ENCODE measurements at places on chromosomes 5 and 9.
A peak's percentile ranks its signal among the peaks of the same experiment; 100 is the strongest.

GRCh38 chr9:112848316-112849151, 42.1 kb downstream of the SLC46A2 start:
- DNase-seq = no peak

- peak; percentile 63 for DNase-seq
These were observed 2.0 kb downstream of the RNF44 start for GRCh38 chr5:176535101-176535663.

GRCh38 chr9:4119778-4120554, 179.9 kb downstream of the GLIS3 start:
- DNase-seq = no peak

GRCh38 chr5:173573126-173573960, 43.1 kb downstream of the BOD1 start:
- peak; percentile 71 for DNase-seq

DNA sequence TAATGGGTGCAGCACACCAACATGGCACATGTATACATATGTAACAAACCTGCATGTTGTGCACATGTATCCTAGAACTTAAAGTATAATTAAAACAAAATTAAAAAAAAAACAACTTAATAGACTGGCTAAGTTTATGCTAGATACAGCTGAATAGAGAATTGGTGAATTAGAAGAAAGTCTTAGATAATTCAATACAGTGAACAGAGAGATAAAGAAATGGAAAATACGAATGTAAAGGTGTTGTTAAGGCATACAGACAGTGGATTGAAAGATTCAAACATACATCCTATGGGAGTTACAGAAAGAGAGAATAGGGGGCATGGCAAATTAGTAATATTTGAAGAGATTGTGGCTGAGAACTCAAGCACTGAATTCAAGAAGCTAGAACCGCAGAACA, 75.4 kb downstream of the RASGRF2 start:
- DNase-seq = no peak

- DNase-seq = no peak
These were observed 159.8 kb upstream of the PHYKPL start for GRCh38 chr5:178392386-178392785.

DNA sequence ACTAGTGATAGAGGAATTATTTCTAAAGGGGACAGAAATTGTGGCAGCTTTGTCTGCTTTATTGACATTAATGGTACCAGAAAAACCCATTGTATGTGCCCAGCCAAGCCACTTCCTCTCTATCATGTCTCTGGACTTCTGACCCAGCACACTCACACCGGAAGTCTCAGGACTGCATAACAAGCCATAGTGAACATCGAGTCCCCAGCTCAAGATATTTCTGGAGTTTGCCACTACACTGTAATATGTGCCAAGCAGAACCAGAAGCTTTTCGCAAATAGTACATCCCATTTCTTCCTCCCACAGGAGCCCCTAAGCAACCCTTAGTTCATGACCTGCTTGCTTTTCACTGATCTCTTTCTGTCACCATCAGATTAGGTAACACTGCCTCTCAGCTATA, 187.4 kb upstream of the GHR start:
- DNase-seq = no peak

DNA sequence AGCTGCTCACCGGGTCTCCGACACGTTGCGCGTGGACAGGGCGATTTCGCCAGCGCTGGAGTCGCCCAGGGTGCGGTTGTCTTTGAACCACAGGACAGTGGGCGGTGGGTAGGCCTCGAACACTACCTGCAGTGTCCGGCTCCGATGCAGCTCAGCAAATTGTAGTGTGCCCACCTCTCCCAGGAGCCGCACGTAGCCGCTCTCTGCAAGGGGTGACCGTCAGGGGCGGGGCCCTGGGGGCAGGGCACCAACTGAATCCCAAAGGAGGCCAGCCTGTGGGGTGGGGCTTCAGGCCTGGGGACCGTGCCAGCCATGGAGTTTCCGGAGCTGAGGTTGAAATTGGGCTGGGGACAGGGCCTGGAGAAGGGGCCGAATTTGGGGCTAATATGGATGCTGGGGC, 22.9 kb downstream of the PDGFRB start:
- no peak for DNase-seq

- DNase-seq = no peak
These were observed 31.9 kb downstream of the ICE1 start for GRCh38 chr5:5454391-5454790.

- no peak for DNase-seq
These were observed 45.3 kb upstream of the ADAMTSL1 start for GRCh38 chr9:18428661-18429060.

DNA sequence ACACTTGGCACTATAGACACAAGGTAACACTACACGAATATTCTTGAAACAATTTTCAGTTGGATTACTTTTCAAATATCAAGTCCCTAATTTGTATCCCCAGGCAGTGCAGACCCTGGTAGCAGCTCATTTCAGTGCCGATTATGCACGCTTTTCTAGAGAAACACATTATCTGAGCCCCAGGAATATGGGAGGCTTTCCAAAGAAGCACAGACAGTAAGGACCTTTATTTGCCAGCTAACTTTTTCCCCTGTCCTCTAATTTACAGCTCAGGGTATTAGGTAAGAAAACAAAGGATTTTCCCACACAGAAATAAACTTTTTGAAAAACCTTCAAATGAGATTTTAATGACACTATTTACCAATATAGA, 852.3 kb upstream of the DMAC1 start:
- no peak for DNase-seq

DNA sequence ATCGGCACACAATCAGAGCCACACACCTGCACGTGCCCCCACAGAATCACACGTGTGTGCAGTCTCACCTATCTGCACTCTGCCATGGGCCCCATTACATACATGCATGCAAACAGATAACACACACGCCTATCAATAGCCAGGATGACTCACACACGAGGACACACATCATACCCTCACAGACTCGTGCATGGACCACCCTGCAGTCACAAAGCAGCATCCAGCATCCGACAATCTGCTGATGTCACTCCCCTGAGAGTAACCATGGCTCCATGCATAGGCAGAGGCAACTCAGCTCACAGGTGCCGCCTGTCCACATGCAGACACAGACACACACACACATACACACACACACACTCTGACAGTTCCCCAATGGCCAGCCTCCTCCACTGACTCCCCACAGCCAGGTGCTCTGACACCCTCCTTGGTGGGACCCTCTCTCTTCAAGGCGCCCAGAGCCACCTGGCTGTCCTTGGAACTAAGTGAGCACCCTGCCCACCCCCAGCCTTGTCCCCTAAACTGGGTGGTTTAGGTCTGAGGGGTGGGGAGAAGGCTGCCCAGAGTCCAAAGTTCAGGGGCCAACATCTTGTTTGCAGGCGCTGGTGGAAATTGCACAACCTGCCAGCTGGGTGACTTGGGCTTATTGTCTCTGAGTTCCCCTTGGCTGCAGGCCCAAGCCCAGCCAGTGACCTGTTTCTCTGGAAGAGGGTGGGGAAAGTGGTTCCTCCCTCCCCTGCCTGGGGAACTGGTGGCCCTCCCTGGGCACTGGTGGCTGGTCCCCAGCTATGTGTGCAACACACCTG, 34.6 kb upstream of the NEK6 start:
- DNase-seq = no peak

GRCh38 chr5:14696057-14696456, 31.5 kb downstream of the OTULIN start:
- no peak for DNase-seq

DNA sequence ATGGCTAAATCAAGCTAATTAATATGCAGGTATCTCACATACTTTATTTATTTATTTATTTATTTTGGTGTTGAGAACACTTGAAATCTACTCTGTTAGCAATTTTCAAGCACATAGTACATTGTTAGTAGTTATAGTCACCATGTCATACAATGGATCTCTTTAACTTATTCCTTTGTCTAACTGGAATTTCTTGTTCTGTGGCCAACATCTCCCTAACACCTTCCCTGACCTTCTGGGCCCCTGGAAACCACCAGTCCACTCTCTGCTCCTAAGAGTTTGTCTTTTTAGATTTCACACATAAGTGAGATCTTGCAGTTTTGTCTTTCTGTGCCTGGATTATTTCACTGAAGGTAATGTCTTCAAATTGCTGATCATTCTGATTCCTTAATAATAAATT, 229.1 kb downstream of the SEMA5A start:
- DNase-seq = no peak

GRCh38 chr9:70053864-70054263, 10.2 kb downstream of the MAMDC2 start:
- no peak for DNase-seq

- no peak for DNase-seq
These were observed 105.1 kb downstream of the MAST4 start for GRCh38 chr5:66701244-66701643.

GRCh38 chr5:39716532-39717028, 291.8 kb upstream of the DAB2 start:
- peak; percentile 34 for DNase-seq

GRCh38 chr9:109802491-109802890, 22.5 kb downstream of the PALM2AKAP2 start:
- no peak for DNase-seq

GRCh38 chr5:1138445-1139245, 26.8 kb upstream of the SLC12A7 start:
- no peak for DNase-seq

GRCh38 chr5:61431923-61432620, 100.0 kb downstream of the ZSWIM6 start:
- DNase-seq = no peak

GRCh38 chr9:82764061-82764668, 298.8 kb downstream of the RASEF start:
- DNase-seq = no peak

DNA sequence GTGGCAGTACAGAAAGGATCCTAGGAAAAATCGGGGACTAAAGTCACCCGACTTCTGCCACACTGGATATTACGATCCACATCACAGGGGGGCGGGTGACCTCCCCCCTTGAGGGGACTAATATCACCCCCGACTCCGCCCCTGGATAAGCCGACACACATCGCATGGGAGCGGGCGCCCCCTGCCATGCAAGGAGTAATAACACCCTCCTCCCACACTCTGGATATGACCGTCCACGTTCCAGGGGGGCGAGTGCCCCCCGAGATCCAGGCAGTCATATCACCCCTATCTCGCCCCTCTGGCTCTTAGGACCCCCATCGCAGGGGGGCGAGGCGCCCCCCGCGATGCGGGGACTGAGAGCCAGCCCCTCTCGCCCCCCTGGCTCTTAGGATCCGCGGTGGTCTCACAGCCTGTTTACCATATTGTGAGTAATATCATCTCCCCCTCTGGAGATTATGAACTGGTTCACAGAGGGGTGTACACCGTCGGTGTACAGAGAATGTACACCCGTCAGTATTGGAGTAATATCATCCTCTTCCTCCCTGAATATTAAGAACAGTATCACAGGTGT, 423.0 kb downstream of the DIRAS2 start:
- DNase-seq = peak; percentile 48

DNA sequence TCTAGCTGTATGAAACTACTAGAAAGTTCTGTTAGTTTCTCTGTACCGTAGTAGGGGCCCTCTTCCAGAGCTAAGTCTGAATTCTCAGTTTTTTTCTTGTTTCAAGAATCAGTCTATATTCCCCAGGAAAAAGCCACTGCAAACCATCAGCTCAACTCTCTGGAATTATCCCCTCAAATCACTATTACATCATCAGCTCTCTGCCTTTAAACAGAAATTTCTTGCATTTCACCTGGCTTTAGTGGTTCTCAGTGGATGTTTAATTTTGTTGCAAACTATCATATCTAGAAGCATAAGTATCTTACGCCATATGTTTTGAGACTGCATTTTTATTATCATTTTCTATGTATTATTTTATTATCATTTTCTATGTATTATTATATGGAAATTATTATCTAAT, 55.2 kb upstream of the PPP2CA start:
- DNase-seq = no peak

- no peak for DNase-seq
These were observed 90.5 kb downstream of the ADAMTS12 start for GRCh38 chr5:33801292-33801691.

- DNase-seq = no peak
These were observed 171.2 kb downstream of the CWC27 start for GRCh38 chr5:64939772-64940510.

DNA sequence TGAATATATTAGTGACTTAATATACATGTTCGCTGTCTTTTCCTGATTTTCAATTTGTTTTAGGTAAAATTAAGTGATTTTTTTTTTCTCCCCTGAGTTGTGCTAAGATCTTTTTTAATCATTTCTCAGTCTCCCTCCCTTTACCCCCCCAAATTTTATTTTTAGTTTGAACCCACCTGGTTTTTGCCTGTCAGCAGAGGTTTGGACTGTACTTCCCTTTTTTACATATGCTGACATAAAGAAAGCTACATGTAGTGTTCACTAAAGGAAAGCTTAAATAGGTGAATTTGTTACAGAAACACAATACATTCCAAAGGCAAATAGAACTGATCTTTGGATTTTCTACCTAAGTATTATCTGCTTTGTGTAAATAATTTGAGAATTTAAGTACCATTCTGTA, 82.2 kb downstream of the IPO11 start:
- DNase-seq = no peak

DNA sequence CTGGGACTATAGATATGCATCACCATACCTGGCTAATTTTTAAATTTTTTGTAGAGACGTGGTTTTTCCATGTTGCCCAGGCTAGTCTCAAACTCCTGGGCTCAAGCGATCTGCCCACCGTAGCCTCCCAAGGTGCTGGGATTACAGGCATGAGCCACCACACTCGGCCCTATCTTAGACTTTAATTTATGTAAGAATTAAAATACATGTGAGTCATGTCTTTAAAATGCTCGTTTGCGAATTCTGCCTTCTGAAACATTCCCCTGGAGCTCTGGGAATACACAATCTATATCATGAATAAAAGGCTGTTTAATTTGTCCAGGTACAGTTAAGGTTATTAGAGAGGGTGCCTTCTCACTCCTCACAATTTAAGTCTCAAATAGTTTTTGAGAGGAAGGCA, 32.8 kb downstream of the RHOBTB3 start:
- DNase-seq = no peak

GRCh38 chr9:21854119-21854518, 51.7 kb downstream of the MTAP start:
- DNase-seq = no peak

- DNase-seq = no peak
These were observed 649 bp downstream of the CCDC187 start for GRCh38 chr9:136303066-136303824.

DNA sequence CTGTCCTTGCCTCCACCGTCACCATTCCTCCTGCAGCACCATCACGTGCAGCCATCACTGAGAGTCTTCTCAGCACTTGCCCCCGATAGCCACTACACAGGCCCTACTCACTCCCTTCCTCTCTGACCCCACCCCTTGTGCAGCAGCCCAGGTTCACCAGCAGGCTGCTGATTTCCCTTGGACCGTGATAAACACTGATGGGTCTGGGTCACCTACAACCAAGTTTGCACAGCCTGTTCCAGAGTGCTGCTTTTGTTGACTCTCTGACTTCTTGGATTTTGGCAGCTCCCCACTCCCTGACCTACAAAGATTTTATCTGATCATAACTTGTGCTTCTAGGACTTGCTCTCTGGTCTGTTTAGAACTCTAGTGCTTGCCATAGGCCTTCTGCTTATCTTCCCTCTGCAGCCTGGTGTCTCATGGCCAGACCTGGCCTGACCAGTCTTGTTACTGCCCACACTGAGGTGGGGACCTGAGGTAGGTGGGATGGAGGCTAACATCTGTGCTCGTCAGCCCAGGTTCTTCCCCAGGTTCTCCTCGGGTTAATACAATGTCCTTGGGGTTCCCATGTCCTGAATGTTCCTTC, 109.3 kb downstream of the TARS1 start:
- no peak for DNase-seq

Measured in stimulated activated CD4-positive, alpha-beta T cell treated with anti-CD3 and anti-CD28 coated beads, Interleukin-15, amount 100 ng/mL, for 24 hours (primary cell).